Activated T-cell treated with anti-CD3 and anti-CD28 coated beads, Interleukin-2, amount 50 U/mL, for 24 hours (primary cell): ENCODE measurements at places on chromosomes 7 and 10.

GRCh38 chr7:28802450-28802849 lies 155.7 kb downstream of the TRIL start:
- peaks cover 5% of the 10 kb centered on the region for H3K27me3 ChIP-seq
- no peaks in the 10 kb centered on the region for H3K4me1 ChIP-seq
- H3K4me3 ChIP-seq, result no peak overlapping the region
- no peak for DNase-seq
- no peaks in the 10 kb centered on the region for H3K36me3 ChIP-seq

DNA sequence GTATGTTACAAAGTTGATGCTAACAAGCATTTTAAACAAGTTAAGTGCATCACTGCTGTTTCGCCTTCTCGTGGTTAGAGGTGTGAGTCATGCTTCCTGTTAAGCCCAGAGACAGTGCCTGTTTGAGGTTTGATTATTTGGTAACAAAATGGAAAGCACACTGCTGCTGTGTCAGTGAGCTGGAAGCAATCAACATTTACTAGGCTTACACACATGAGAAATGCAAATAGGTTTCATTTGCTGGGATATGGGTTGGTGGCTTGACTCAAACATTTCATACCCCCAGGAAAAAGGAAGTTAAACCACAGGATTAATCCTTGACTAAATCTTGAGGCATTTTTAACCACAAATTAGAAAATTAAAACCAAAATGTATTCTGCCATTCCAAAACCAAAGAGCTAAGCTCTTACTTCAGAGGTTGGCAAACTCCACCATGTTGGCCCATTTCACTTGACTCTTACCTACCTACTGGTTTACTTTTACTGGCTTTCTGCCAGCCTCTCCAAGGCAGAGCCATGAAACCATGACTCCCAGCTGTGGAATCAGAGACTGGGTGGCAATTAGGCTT lies 139.2 kb downstream of the ETV1 start:
- H3K27me3 ChIP-seq, result no peaks in the 10 kb centered on the region
- H3K27ac ChIP-seq, result peak overlapping the region; percentile 55
- H3K36me3 ChIP-seq, result no peaks in the 10 kb centered on the region
- peak overlapping the region; percentile 10 for H3K4me3 ChIP-seq
- peaks cover 22% of the 10 kb centered on the region for H3K4me1 ChIP-seq
- DNase-seq, result peak; percentile 32

DNA sequence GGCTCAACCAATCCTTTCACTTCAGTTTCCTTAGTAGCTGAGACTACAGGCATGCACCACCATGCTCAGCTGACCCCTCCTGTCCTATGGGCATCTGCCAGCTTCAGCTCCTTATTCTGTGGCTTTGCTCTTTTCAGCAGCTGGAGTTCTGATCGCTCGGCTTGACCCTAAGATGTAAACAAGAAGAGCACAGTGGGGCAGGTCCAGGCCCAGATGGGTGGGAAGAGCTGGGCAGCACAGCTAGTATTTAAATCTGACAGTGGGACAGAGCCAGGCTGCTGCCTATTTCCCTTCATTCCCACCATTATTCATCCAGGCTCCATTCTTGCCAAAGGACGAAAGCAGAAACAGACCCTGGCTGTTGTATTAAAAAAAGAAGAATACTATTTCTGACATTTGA lies 494.9 kb upstream of the PODXL start:
- peaks cover 12% of the 10 kb centered on the region for H3K27me3 ChIP-seq
- no peak overlapping the region for H3K27ac ChIP-seq
- H3K4me3 ChIP-seq, result no peak overlapping the region
- no peaks in the 10 kb centered on the region for H3K4me1 ChIP-seq
- DNase-seq, result no peak

- no peak for DNase-seq
- no peak overlapping the region for H3K4me3 ChIP-seq
- H3K4me1 ChIP-seq, result peaks cover 55% of the 10 kb centered on the region
- H3K27ac ChIP-seq, result peak overlapping the region; percentile 89
- H3K27me3 ChIP-seq, result no peaks in the 10 kb centered on the region
- peaks cover 100% of the 10 kb centered on the region for H3K36me3 ChIP-seq
Observed at GRCh38 chr10:102157224-102157623, 5.0 kb downstream of the NOLC1 start.
